Breast epithelium (tissue), 4 donors: ENCODE measurements at places on chromosomes 4 and X. TPM values are rescaled to one million over a fixed set of nuclear protein-coding genes. Genes with fewer than 3 reads are reported as not detected.

DNA sequence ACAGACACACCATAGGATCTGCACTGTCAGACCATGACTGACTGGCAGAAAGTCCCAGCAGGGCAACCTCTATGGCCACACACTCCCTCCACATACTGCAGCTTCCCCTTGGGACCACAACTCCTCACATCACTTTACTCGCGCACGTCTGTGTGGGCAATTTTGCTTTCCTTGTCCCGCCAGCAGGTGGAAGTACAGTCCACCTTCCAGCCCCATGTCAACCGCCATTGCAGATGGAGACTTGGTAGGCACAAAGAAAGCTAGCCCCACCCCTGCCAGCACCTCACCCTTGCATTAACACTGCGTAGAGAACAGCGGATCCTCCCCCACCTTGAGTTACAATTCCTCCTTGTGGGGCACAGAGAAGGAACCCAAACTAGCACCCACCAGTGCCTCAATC lies 74.4 kb upstream of the NAP1L2 start:
- DNase-seq = no peak

GRCh38 chr4:166687828-166688227 lies 546.5 kb downstream of the SPOCK3 start:
- no peak for DNase-seq

DNA sequence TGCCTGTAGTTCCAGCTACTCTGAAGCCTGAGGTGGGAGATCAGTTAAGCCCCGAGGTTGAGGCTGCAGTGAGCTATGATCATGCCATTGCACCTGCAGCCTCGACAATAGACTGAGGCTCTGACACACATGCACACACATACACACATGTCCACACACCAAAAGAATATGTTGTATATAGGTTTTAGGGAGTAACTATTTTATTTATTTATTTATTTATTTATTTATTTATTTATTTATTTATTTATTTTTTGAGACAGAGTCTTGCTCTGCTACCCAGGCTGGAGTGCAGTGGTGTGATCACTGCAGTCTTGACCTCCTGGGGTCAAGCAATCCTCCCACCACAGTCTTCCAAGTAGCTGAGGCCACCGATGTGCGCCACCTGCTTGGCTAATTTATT lies 78.3 kb downstream of the DCLK2 start:
- DNase-seq = no peak

- no peak for DNase-seq
Measured at GRCh38 chr4:58061967-58062366, 951.8 kb upstream of the IGFBP7 start.

GRCh38 chr4:33658971-33659370 lies 2585.3 kb downstream of the ARAP2 start:
- DNase-seq = no peak

DNA sequence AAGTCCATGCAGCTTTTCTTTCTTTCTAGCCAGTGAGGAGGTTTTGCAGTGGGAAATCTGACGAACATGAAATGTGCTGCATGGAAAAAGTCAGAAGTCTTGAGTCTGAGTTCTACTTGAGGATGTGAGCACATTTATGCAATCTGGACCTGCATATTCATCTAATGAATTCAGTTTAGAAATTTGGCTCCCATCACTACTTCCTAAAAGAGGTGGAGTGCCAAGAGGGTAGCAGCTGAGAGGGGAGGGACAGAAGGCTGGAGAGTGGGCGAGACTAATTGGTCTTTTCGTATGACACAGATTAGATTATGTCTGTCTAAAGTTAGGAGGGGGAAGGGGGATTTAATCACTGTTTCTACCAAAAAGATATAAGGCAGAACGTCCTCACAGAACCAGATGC lies 535.9 kb downstream of the IQCM start:
- DNase-seq = no peak

GRCh38 chr4:186881521-186882220 lies 158.0 kb upstream of the FAT1 start:
- no peak for DNase-seq

DNA sequence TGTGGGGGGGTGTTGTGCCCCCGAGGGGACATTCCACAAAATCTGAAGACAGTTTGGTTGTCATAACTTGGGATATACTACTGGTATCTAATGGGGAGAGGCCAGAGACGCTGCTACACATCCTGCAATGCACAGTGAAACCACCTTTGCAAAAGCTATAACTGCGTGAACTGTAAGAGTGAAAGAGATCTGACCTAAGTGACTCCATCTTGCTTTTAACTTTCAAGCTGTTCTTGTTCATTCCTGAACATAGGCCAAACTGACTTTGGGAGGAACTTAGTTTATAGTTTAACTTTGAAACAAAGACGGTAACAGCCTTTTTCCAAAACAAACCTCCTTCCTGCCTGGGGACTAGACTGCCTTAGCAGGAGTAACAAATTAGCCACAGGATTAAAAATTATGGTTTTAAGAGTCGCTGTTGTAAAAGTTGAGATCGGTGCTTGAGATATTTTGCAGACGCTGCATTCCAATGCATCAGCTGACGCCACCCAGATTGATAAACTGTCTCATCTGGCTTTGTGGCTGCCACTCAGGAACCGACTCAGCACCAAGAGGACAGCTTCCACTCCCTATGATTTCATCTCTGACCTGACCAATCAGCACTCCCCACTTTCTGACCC lies 70.9 kb downstream of the ATXN3L start:
- DNase-seq = no peak

GRCh38 chr4:110008540-110008939 lies 95.9 kb downstream of the EGF start:
- DNase-seq = no peak

- DNase-seq = no peak
Measured at GRCh38 chrX:134004084-134004483, 18.7 kb upstream of the GPC3 start.

DNA sequence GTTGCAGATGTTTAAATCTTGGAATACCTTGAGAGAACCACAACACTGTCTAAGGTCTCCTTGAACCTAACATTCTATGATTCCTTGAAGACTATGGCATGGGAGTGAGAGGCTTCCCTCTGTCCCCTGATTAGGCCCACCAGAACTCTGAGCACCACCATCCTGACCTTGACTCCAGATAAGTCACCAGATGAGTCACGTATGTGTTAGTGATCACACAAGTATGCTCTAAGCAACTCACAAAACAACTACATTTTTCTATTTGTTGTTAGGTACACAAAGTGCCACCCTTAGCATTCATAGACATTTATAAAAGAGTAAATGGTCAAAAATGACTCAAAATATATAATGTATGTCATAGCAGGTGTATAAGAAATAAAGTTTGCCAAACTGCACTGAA lies 252.9 kb upstream of the CXXC4 start:
- no peak for DNase-seq

- DNase-seq = no peak
Measured at GRCh38 chr4:7000421-7001176, 42.6 kb upstream of the TADA2B start.

GRCh38 chrX:53319614-53320542 lies 38.5 kb upstream of the IQSEC2 start:
- no peak for DNase-seq

DNA sequence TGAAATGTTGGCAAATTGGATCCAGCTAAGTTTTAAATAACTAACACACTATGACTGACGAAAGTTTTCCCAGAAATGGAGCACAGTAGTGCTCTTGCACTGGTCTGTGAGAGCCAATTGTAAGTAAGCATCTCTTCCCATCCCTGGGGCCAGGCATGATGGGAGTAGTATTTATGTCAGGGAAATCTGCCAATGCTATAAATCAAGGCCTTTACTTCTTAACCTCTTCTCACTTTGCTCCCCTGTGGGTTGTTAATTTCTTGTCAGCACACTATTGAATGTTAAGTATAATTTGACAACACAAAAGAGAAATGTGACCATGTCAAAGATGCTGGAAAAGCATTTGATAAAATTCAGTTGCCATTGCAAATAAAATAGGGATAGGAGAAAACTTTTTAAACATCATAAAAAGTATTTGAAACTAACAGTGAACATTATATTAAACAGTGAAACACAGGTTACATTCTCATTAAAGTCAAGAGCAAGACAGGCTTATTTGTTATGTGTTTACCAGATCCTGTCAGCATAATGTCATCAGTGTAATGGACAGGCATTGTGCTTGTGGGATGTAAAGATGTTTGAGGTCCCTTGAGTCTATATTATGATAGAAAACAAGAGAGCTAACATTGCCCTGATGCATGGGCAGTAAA lies 5.0 kb downstream of the F8A1 start:
- no peak for DNase-seq

DNA sequence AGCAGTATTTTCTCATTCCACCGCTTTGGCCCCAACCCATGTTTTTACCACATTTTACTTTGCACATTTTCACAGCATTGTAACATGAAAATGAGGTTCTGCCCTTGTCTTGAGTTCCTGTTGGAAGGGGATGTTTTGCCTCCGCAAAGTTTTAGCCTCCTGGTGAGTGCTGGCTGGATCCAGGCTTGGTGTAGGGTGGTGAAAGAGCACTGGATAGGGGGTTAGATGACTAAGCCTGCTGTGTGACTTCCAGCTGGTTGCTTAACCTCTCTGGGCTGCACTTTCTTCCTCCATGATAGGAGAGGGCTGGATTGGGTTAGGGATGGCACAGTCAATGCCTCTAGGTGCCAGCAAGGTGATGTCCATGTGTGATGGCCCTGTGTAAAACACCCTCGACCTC lies 28.9 kb downstream of the CYTL1 start:
- no peak for DNase-seq

- DNase-seq = no peak
Measured at GRCh38 chr4:185781555-185782215, 30.3 kb downstream of the SORBS2 start.

The CHRDL1 gene
- 37.3 TPM for total RNA-seq

The FAM47A gene
- total RNA-seq = 0.15 TPM

The BTC gene
- total RNA-seq = 6.1 TPM
